ENCODE measurements at places on chromosomes 3 and 15.

- peak; percentile 16 for DNase-seq
Observed at GRCh38 chr3:136305879-136306278, 55.7 kb downstream of the PCCB start.

- DNase-seq = peak; percentile 69
Observed at GRCh38 chr3:55416331-55416821, 70.7 kb downstream of the WNT5A start.

DNA sequence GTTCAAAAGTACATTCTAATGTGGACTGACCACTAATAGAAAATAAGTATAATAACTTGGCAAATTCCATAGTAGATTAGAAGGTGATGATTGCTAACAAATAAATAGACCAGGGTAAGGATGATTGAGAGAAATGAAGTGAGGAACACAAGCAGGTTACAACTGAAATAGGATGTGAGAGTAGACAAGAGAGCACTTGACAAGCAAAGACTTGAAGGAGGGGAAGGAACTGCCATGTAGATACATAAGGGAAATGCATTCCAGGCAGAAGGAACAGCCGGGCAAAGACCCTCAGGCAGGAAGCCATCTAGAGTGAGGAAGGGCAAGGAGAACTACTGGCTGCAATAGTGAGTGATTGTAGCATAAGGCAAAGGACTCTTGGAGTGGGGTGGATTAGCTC is 5.0 kb downstream of the PLA1A start:
- no peak for DNase-seq

GRCh38 chr3:187963003-187963676 is 190.8 kb upstream of the LPP start:
- DNase-seq = no peak

DNA sequence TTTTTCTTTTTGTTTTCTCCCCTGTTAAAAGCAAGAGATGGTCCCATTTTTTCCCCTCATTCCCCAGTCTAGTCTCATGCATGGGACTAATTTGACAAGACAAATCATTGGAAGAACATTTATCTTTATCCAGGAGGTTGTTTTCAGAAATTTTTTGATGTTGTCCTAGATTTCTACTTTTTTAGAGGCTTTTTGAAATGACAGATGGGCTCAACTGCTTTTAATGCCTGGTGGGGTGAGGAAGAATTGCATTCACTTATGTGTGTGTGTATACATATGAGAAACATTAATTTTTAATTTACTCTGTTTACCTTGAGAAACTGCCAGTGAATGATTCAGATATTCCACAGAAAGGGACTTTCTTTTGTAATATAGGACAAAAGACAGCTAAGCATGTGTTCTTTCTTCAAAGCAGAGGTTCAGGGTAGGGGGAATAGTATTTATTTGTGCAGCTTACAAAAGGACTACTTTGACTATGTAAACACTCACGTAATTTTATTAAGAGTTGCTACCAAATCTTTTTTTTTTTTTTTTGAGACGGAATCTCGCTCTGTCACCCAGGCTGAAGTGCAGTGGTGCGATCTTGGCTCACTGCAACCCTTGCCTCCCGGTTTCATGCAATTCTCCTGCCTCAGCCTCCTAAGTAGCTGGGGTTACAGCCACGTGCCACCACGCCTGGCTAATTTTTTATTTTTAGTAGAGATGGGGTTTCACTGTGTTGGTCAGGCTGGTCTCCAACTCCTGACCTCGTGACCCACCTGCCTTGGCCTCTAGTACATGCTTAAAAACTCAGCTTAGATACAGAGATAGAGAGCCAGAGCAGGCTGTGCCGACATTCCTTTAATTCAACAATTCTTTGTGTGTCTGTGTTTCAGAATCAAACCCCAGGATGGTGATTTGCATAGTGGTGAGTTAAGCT is 130.1 kb upstream of the RARB start:
- DNase-seq = no peak

- DNase-seq = no peak
Observed at GRCh38 chr3:30682434-30683155, 76.2 kb downstream of the TGFBR2 start.

- no peak for DNase-seq
Observed at GRCh38 chr15:100703671-100704070, 101.3 kb downstream of the ASB7 start.

GRCh38 chr3:156761713-156762451 is 64.3 kb upstream of the LEKR1 start:
- DNase-seq = no peak

GRCh38 chr3:156626104-156626503 is 48.3 kb upstream of the TIPARP start:
- no peak for DNase-seq

GRCh38 chr15:38471974-38472373 is 18.0 kb downstream of the FAM98B start:
- no peak for DNase-seq

GRCh38 chr3:171790898-171791691 is 19.2 kb downstream of the PLD1 start:
- DNase-seq = no peak

GRCh38 chr3:123627673-123628670 is 43.1 kb upstream of the HACD2 start:
- no peak for DNase-seq

DNA sequence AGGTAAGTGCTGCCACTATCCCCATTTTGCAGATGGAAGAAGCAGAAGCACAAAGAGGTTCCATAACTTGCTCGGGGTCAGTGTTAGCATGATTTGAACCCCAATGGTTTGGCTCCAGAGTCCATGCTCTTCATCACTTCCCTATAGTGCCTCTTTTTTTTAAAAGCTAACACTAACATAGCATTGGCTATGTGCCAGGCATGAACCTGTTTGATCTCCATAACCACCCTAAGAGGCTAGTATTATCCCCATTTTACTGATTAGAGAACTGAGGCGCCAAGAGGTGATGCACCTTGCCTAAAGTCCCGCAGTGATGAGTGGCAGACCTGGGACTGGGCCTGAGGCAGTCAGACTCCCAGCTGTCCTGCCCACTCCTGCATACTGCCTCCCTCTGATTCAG is 7.3 kb downstream of the LINGO1 start:
- DNase-seq = no peak

- DNase-seq = no peak
Observed at GRCh38 chr3:126447456-126448106, 28.1 kb downstream of the ZXDC start.

DNA sequence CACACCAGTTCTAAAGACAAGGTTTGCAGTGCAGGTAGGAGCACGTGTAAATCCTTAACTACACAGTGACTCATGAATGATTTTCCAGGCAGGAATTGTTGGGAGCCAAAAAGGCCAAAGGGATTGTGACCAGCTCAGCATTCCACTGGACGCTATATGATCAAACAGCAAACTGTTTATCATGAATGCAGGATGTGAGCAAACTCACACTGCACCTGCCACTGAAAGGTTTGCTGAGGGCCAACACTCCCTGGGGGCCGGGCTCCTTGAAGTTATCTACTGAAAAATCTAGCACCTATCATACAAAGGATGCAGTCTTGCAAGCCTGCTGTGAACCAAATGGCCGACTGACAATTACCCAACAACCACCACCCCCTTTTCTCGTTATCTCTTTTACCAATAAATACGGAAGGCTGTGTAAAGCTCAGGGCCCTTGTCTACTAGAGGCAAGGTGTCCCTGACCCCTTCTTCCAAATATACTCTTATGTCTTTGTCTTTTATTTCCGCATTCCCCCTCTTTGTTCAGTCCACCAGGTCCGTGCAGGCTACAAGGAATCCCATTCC is 11.5 kb upstream of the DNASE1L3 start:
- no peak for DNase-seq

DNA sequence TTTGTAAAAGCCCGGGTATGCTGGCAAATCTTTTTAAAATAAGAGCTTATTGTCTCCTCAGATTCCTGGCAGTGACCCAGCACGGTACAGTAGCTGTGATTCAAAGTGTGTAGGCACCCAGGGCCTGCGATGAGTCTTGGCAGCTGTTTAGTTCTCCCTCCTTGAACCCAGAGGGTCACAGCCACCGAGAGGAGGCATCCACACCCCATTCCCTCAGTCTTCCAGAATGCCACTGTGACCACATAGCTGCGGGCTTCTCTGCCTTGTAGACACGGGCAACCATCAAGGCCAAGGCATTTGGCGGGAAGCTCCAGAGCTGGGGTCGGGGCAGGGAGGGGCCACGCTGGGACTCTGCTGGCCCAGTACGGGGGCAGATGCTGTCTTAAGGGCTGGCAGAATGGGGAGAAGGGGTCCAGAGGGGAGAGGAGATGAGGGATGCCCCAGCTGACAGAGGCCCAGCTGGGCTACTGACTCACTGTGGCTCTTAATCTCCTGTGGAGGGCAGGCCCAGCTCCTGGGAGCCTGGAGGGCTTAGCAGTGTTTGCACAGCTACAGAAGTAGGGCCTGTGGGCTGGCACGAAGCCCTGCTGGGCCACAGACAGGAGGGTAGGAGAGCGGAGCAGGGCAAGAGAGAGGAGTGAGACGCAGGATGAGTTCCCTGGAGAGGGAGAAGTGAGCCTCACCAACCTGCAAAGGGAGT is 68.8 kb upstream of the DLG1 start:
- DNase-seq = peak; percentile 57

DNA sequence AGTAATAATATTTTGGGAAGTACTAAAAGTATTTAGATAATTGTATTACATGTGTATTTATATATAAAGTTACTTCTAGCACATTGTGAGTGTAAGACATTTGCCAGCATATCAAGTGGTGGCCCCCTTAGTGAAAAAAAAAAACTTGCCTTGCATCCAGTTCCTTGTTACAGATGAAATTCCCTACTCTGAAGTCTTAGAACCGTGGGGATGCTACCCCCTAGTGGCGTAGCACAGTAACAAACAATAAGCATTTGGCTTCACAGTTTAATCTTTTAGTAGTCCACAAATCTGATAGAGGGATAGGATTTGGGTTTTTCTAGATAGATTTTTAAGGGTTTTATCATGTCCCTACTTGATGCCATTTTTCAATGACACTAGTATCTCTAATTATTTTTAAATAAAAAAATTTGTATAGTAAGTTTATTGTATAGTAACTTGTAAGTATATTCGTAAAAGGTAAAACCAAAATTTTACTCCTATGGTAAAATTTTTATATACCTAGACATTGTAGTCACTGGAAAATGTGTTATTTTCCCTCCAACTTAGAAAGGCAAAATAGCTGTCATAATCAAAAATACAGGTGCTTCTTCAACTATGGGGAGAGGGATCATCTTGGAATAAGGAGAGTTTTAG is 14.3 kb downstream of the SMC4 start:
- DNase-seq = no peak

GRCh38 chr15:57069423-57069822 is 151.0 kb downstream of the TCF12 start:
- no peak for DNase-seq

GRCh38 chr3:33007776-33008175 is 56.3 kb downstream of the CCR4 start:
- DNase-seq = no peak

DNA sequence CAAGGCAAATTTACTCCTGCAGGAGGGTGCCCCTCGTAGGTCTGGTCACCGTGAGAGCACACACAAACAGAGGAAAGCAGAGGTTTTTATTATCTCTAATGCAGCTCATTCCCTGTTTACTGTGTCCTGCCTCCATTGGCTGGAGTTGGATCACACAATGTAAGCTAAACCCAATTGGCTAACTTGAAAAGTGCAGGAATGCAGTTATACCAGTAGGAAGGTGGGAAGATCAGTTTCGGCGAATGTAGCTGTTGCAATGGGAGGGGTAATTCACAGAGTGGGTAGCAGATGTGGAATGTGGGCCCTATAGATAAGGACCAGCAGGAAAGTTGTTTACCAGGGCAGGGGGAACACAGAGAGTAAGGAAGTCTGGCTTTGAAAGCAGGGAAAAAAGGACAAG is 42.5 kb upstream of the NPAP1 start:
- DNase-seq = no peak

- DNase-seq = no peak
Observed at GRCh38 chr15:73906346-73907034, 19.8 kb upstream of the LOXL1 start.

DNA sequence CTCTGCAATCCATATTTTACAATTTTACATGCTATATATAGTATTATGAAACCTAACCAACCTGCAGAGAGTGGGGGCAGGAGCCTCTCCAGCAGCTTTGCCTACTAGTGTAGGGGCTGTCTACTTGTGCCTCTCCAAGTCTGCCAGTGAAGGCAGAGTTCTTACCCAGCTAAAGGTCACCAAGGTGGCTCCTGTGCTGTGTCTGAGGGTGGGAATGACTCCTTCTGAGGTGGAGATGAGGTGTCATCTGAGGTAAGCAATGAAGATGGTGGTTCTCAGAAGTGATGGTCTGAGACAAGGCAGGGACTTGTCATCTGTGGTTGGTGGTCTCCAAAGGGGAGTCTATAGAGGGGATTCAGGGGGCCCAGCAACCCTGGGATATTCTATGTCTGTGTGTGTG is 47.5 kb downstream of the SACM1L start:
- no peak for DNase-seq

DNA sequence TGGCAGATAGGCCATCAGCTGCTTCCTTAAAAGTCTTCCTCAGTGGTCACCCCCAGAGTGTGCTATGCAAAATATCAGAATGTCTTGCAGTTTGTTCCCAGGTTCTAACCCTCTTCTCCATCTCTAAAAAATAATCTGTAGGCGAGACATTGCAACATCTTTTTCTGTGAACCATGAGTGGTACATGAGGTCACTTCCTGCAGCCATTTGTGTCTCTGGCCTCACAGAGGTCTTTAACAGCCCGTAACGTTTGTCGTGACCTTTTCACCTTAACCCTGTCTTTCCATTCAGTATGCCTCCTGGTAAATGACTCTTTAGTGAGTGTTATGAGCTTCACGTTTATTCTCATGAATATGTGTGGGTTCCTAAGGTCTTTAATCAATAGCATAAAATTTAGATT is 145.4 kb downstream of the KLHL25 start:
- no peak for DNase-seq

DNA sequence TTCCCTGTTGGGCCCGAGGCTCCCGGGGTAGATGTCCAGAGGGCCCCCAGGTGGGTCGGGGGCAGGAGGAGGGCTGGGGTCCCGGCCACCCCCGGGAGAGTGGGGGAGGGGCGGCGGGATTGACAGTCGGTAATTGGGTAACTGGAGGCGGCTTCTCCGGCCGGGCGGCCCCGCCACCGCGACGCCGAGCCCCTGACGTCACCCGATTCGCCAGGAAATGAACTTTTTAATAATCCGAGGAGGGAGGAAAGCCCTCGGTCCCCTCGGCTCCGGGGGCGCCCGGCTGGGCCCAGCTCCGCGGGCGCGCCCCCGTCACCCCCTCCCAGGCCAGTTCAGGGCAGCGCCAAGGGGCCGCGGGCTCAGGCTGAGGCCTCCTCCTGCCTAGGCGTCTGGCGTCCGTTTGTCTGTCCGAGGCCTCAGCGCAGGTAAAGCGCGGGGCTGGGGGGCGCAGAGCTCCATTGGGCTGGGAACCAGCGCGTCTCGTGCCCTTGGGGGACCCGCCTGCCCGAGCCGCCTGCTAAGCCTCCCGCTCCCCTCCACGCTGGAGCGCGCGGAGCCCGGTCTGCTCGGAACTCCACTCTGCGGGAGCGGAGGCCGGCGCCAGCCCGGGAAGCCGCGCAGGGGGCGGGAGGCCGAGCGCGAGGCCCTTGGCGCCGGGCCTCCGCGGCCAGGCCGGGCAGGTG is 3.9 kb downstream of the GATA2 start:
- no peak for DNase-seq

- no peak for DNase-seq
Observed at GRCh38 chr3:179646177-179646576, 6.7 kb upstream of the USP13 start.

Measured in GM04503 (cell line).